Non-pigmented ciliary epithelial cell (primary cell): ENCODE measurements at places on chromosomes 6 and 20.
A peak's percentile ranks its signal among the peaks of the same experiment; 100 is the strongest.

- peak; percentile 28 for DNase-seq
Observed at GRCh38 chr6:123415844-123416468, 220.8 kb downstream of the TRDN start.

- no peak for DNase-seq
Observed at GRCh38 chr6:151284012-151284411, 44.2 kb downstream of the AKAP12 start.

DNA sequence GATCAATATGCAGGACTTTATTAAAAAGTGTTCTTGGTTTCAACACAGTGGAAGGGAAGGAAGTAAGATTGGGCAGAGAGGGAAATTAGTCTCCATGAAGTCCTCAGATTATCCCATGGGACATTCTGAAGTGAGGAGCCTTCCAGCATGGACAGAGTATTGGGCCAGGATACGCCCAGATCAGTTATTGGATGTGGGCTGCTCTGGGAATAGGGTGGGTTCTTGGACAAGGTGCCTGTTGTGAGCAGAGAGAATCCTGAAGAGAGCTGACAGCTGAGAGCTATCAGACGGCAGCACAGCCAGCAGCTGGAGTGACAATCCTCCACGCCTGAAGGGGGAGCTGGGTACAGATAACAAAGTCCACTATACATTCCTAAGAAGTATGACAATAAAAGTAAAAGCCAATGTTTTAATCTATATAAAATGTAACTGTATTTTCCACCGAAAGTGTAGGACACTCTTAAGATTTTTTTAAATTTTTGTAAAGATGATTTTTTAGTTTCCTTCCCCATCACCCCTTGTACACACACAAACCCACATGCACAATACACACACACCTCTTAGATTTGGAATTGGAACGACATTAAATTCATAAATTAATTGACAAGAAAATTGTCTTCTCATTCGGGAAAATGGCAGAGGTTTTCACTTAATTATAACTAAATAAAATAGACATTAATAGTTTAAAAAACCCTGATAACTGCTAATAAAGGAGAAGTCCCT lies 107.8 kb downstream of the FBXO5 start:
- DNase-seq: no peak

GRCh38 chr6:125197795-125198269 lies 44.3 kb downstream of the TPD52L1 start:
- DNase-seq: no peak

DNA sequence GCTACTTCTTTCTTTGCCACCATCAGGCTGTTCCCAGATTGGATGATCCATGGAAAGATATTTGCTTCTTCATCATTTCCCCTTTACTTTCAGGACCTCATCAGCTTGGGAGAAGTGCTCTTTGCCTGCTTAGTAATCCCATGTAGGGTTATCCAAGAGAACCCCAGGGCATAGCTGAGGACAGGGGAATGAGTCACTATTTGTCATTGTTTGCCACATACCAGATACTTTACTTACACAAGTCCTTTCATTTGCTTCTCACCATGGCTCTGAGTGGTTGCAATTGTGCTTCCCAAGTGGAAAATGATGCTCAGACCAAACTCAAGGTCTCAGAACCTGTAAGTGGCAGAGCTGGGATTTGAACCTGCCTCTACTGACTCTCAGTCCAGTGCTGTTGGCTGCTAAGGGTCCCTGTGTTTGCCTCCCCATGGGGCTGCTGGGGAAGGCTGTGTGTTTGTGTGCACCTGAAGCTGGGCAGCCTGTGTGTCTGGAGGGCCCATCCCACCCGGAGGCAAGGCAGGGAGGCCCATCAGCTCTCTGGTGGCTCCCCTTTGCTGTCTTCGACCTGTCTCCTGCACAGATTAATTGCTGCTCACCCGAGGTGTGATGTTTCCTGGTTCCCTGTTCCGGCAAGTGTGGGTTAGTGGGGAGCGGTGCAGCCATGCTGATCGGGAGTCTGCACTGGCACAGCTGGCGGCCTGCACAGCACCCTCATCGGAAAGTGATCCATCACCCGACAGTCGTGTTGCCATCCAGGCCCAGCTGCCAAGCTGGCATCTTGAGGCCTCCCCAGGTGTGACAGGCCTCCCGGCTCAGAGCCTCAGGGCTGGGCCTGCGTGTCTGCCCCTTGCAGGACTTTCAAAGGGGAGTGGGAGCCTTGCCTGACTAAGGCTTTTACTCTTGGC lies 228.8 kb downstream of the DHX35 start:
- DNase-seq: no peak

DNA sequence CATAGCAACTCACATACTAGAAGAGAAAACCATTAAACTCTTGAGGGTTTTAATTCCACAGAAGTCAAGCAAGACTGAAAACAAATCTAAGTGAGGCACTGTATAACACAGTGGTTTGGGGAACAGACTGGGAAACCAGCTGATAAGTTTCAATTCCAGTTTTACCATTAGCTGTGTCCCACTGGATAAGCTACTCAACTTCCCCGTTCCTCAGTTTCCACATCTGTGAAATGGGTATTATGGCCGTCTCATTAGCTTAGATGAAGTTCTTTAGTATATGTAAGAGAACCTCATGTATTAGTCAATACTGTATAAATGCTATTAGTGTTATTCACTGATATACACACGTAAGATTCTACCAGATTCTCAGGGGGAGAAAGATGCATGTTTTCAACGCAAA lies 89.0 kb downstream of the ZFP64 start:
- DNase-seq: no peak

- DNase-seq: no peak
Observed at GRCh38 chr6:71289039-71289801, 609 bp downstream of the OGFRL1 start.

GRCh38 chr20:32524829-32525501 lies 60.2 kb downstream of the NOL4L start:
- DNase-seq: no peak

- DNase-seq: no peak
Observed at GRCh38 chr6:77466055-77466450, 2.8 kb upstream of the HTR1B start.

DNA sequence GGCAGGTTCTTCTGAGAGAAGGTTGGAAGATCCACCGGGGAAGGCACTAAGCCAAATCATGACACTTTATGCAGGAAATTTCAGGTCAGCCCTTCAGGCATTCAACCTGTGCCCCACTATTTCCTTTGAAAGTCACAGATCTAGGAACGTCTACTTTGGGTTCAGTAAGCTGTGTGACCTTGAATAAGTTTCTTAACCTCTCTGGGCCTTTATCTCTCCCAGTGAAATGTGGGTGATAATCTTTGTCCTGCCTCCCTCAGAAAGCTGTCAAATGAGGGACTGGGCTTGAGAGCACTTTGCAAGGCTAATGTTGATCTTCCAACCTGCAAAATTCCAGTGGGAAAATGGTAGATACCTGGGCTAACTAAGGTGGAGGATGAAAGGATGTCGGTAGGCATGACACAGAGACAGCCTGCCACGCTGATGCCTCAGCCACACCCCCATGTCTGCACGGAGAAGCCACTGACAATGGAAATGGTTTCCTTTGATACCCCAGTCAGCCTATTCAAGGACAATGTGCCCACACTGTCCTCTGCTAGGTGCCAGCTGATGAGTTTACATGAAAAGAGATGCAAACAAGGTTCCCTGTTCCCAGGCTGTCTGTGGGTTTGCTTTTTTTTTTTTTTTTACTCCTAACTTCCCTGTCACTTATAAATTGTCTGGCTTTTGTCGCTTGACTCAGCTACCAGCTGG lies 9.3 kb downstream of the BNIP5 start:
- DNase-seq: no peak

DNA sequence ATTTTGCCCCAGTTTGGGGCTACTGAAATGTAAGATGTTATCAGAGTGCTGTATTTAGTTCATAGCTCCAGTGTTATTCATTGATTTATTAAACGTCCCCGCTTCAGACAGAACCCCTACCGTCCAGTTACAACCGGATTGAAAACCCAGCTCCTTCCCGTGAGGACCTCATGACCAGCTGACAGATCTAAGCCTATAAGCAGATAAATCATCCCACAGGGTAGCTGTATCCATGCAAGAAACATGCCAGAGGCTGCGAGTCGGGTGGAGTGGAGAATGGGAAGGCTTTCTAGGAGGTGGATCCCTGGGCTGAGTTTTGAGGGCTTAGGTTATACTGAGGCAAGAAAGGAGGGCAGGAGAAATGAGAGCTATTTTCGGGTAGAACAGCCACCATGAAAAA lies 260.0 kb downstream of the ARID1B start:
- DNase-seq: no peak

DNA sequence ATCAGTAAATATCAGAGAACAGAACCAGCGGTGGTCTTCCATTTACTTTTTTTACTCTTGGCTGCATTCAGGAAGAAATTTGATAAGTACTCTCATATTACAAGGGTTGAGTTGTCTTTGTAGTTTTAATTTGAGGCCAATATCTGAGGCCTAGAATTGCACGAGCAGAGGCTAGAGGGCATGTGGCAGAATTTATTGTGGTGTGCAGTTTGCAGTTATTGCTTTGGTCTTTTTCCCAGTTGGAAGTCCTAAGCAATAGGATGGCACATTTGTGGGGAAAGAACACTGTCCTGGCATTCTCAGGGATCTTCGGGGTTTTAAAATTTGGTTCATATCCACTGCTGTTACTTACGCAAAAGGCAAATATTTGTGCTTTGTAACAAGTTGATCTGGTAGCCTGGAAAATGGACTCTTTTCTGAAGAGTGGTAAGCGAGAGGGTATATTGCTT lies 66.0 kb downstream of the CTNNBL1 start:
- DNase-seq: no peak

DNA sequence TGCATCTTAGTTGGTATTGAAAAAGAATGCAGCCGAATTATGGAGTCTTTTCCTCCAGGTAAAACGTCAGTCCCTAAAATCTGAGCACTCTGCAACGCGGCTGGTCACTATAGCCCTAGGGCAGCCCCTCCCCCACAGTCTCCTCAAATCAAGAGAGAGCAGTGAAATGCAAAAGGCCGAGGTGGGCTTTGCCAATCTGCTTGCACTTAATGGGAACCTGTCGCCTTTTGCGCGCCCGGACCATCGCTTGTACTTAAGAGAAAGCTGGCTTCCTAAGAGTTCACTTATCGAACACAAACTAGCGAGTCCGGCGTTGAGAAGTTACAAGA lies 447 bp downstream of the MCM3 start:
- no peak for DNase-seq

DNA sequence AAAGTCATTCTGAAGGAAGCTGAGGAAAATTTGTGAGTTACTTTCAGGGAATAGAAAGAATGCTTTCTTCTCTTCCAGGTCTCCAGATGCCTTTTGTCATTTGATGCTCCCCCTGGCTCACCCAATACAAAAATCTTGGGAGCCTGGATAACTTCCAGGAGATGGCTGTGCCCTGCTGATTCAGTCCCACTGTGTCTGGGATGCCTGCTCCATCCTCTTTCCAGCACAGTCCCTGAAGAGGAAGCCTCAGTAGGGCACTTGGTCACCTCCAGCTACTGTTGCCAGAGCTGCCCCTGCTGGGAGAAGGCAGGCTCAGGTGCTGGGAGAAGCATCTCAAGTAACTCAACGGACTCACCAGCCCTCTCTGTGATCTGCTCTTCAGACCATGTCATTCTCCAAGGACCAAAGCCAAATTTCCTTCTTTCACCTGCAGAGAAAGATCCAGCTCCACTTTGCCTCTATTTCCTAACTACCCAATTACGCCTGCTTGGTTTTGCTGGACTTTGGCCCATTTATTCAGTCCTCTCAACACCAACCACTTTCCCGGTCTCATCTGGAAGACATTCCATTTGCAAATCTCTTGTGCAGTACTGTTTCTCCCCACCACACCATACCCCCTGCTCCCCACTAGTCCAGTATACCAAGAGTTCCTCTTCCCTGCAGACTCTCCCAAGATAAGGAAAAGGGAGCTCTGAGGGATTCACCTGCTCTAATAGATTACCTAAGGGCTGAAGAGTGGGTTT lies 53.3 kb downstream of the SLC23A2 start:
- no peak for DNase-seq

GRCh38 chr6:166589786-166590574 lies 3.5 kb upstream of the RAMACL start:
- DNase-seq: no peak

- no peak for DNase-seq
Observed at GRCh38 chr20:13035399-13036152, 26.8 kb downstream of the SPTLC3 start.

DNA sequence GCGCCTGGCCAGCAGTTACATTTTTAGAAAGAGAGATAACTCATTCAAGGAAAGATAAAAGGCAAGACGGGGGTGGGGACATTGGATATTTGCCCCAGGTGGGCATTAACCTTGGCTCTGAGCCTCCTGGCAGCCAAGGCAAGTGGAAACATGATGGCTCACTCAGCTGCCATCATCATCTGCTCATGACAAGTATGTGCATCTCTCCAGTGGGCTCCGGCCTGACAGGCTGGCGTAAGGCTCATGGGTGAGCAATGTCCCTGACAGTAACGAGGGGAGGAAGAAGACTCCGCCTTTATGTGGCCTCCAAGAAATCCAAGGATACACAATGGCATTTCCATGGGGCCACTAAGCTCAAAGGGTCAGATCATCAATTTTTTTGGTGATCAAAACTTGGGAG lies 13.3 kb downstream of the ANKRD60 start:
- no peak for DNase-seq

- DNase-seq: no peak
Observed at GRCh38 chr6:137588472-137588871, 94.3 kb upstream of the OLIG3 start.

- peak; percentile 30 for DNase-seq
Observed at GRCh38 chr6:35449287-35449881, 2.8 kb upstream of the FANCE start.

DNA sequence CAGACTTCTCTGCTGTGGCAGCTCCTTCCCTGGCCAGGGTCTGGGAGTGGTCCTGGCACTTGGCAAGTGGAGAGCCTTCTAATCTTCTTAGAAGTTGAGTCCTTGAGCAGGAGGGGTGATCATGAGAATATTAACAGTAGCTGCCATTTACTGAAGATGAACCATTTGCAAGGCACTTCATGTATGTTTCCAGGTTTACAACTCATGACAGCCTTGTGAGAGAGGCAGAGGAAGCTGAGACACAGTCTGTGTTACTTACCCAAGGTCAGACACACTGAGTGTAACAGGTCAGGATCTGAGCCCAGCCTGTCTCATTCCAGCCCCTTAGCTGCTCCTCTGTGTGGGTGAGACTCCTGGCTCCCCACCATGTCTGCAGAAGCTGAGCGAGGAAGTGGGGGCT lies 45.5 kb upstream of the SRF start:
- DNase-seq: no peak

GRCh38 chr6:135498185-135498841 lies 773 bp upstream of the AHI1 start:
- DNase-seq: peak; percentile 70

- DNase-seq: no peak
Observed at GRCh38 chr6:73560182-73560732, 39.4 kb upstream of the EEF1A1 start.

DNA sequence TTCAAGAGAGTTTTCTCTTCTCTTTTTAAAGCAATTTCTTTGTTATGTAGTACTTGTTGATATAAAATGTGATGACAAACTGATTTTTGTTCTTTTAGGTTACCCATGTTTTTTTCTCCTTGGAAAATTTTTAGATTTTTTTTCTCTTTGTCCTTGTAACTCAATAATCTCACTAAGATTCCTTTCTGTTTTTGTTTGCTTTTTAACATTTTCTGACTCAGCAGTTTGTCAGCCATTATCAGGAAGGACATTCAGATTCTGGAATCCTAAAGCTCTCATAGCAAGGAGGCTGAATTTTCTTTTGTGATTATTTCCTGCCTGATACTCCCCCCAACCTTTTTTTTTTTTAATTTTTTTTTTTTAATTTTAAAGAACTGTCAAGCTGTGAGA lies 75.2 kb upstream of the CITED2 start:
- no peak for DNase-seq
